ENCODE measurements at places on chromosomes 11 and 22.

DNA sequence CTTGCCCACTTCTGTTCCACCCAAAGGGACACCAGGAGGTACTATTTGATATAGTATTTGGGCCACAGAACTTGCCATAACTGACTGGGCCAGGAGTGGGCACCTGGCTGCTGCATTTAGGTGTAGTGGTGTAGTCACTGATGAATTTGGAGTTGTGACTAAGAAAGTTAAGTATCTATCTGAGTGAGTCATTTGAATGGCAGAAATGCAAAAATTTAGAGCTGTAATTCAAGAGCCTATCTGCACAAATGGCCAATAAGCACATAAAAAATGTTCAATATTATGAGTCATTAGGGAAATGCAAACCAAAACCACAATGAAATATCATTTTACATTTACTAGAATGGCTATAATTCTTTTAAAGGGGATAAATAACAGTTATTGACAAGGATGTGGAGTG is 14.7 kb downstream of the GLYATL2 start:
- no peak for DNase-seq

DNA sequence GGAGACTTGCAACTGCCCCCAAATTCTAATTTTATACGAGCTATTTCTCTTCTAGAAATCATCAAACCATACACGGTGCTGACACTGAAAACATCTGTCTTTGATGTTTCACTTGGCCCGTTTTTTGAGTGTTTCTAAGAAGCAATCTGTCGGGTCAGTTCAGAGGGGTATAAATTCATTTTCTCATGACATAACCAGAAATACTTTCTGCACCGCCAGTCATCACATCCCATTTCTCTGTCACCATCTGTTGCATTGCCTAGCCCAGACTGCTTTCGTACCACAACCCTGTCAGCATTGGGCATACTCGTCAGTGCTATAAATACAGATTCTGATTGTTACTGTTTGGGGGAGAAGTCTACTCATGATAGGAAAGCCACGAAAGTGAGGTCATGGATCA is 63.1 kb upstream of the CCDC90B start:
- no peak for DNase-seq

GRCh38 chr11:2574043-2574552 is 125.7 kb downstream of the KCNQ1OT1 start:
- no peak for DNase-seq

DNA sequence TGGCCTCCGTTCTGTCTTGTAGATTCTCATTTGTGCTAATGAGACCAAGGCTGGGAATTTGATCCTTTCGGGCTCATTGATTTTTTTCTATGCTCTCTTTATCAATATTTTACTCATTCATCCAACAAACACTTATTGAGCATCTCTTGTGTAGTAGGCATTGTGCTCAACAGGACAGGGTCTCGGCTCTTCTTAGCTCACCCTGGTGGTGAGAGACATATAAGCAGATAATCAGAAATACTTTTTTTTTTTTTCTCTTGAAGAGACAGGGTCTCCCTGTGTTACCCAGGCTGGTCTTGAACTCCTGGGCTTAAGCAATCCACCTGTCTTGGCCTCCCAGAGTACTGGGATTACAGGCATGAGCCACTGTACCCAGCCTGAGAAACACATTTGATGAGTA is 48.0 kb upstream of the SLC5A1 start:
- DNase-seq, result no peak

DNA sequence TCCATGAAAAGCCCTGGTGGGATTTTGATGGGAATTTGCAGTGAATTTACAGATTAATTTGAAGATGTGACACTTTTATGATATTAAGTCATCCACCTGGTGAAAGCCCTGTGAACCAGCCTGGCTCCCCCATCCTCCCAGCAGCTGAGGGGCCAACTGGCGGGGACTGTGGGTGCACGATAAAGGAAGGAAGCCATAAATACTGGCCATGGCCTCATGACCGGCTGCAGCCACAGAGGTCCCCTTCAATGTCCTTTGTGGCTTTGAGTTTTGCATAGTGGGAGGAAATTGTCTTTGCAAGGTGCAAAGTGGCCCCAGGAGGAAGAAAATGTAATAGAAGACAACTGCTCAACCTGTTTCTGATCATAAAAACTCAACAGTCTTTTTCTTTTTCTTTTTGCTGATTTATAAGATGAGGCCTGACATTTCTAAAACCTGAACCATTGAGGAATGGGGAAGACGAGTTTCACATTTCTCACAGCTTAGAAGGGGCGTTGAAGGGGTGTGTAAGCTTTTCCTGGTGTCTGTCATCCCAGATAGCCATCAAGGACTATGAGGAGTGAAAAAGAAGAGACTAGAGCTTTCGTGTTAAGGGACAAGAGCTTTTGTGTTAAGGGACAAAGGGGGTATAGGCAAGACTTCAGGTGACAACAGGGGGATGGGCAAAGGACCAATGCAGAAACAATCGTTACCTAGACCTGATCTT is 6.3 kb upstream of the NDUFV1 start:
- DNase-seq, result no peak

DNA sequence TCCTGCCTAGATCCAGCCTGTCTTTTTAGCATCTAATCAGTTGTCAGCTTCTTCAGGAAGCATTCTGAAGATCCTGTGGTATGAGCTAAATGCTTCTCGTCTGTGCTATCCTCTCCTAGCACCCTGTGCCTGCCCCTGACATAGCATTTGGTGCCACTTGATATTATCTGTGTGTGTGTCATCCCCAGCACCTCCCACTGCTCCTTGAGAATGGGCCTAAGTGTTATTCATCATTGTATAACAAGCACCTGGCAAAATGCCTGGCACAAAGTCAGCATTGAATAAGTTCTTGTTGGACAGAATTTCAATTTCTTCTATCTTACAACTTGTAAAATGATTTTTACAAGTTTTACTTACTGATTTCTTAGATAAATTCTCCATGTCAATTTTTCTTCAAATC is 28.1 kb upstream of the OLFML1 start:
- DNase-seq, result no peak

DNA sequence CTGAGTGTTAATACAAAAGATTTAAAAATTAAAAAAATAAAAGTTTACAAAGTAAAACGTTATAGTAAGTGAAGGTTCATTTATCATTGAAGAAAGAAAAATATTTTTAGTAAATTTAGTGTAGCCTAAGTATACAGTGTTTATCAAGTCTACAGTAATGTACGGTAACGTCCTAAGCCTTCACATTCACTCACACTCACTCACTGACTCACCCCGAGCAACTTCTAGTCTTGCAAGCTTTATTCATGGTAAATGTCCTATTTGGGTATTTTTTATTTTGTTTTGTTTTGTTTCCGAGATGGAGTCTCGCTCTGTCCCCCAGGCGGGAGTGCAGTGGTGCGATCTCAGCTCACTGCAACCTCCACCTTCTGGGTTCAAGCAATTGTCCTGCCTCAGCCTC is 8.8 kb downstream of the CASTOR1 start:
- DNase-seq, result no peak

DNA sequence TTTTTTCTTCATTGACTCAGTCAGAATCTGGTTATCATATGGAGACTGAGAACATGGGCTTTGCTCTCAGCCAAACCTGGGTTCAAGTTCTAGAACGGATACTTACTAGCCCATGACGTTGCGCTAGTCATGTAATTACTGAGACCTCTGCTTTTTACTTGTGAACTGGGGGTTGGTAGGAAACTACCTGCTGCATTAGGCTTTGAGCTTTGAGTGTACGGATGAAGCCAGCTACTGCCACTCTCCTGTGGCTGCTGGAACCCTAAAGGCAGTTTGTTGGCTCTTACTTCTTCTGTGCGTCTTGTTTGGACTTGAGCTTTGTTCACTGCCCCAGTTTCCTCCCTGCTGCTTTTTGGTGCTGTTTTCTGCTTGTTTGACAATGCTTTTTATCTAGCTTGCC is 18.1 kb downstream of the PPP6R2 start:
- no peak for DNase-seq

GRCh38 chr11:27497284-27497866 is 9.2 kb downstream of the LIN7C start:
- no peak for DNase-seq

GRCh38 chr22:45502215-45503049 is at the start of gene FBLN1:
FBLN1 (plus strand) TSS chr22:45502883; CDS start chr22:45502986, 103 bp downstream.
- DNase-seq, result no peak

GRCh38 chr11:126608658-126609057 is 253.2 kb downstream of the ST3GAL4 start:
- no peak for DNase-seq

GRCh38 chr22:19223617-19224016 is 45.1 kb upstream of the SLC25A1 start:
- DNase-seq, result no peak

- no peak for DNase-seq
These were observed 2.6 kb downstream of the AP1B1 start for GRCh38 chr22:29385748-29386147.

- no peak for DNase-seq
These were observed 9.2 kb upstream of the NDUFS8 start for GRCh38 chr11:68021167-68021787.

DNA sequence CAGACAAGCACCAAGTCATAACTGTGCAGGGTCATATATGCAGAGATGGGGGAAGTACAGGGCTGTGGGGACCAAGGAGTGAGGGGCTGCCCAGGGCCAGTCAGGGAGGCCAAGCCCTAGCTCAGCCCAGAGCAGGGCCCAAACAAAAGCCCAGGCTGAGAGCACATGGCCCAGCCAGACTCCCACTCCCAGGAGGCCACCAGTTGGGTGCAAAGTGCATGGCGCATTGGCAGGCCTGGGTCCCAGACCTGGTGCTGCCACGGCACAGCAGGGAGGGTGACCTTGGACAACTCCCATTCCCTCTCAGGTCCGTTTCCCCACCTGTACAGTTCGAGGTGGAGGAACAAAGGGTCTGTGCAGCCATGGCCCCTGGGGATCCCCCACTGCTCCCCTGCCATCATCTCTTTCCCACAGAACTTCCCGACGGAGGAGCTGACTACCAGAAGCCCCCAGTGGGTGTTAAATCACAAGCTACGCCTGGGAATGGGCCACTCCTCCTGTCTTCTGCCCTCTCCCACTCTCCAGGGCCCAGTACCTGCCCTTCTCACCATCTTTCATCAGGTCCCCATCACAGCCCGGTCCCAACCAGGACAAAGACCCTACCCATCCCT is 608 bp downstream of the NIPSNAP1 start:
- DNase-seq, result no peak

DNA sequence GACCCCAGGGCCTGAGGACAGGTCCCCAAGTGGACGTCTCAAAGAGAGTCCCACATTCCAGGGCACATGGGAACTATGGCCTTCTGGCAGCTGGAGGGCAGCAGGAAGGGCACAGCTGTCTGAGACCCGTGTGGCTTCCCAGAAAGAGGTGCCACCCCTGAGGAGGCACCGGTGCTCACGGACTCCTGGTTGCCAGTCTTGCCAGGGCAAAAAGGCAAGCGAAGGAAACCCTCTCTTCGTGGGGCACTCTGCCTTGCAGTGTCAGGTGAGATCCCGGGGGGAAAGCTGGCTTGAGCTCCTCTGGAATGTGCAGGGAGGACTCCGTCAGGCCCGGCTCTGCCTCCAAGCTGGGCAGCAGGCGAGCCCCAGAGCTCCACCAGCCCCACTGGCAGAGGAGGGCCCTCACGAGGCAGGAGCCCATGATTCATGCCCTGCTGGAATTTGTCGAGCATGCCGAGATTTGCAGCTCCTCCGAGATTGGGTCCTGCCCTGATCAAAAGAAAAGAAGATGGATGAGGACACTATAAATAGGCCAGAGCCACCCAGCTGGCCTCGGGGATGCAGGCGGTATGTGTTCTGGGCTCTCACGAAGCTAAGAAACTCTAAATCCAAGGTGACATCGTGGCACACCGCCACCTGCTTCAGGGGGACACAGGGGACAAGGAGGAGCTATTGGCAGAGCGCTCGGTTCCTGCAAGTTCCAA is 9.9 kb upstream of the CELSR1 start:
- DNase-seq, result no peak

DNA sequence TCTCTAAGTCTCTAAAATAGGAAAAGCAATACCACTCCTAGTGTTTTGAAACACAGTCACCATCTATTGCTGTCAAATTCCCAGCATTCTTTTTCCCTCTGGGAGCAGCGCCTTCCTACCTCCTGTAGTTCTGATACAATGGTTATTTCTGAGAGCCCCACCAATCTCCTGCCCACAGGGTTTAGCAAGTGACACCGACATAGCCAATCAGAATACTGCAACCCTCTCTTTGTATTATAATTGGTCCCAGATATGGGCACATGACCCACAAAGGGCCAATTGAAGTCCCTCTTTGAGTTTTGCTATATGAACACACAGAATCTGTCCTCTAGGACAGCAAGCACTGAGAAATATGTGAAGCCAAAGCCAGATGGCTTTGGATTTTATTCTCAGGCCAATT is 16.9 kb upstream of the ARHGAP42 start:
- no peak for DNase-seq

DNA sequence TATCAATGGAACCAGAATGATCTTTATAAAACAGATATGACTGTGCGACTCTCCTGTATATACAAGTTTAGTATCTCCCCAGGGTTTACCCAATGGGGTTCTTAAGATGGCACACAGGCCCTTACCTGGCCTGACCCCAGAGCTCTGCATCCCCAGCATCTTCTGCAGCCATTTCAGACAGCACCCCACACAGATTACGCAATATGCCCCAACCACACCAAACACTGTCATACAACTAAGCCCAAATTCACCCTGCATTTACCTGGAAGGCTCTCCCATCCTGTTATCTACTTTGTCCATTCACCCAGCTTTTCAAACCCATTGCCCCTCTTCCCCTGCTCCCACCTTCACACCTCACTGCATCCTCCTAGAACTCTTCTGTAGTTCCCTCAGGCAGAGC is 182.5 kb upstream of the API5 start:
- DNase-seq, result no peak

DNA sequence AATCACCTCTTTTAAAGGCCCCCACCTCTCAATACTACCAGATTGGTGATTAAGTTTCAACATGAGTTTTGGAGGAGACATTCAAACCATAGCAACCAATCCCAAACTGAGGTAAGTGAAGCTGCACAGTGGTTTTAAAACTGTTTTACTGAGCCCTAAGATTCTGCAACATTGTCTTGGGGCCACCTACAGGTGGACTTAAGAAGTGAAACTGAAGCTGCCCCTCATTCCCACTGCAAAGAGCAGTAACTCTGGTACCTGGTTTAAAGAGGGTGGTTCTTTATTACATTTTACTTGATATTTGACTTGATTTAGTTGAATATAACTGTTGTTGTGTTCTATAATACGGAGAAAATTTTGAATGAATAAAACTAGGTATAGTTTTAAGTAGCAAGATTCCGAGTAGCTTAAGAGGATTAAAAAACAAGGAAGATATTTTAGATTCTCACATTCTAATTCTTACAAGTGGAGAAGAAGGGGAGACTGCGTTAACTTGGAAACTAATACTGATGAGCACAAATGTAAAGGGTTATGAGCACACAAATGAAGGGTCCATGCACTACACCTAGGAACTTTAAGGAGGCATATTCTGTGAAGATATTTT is 26.7 kb downstream of the SYT9 start:
- peak; percentile 19 for DNase-seq

Data from LoVo (cell line).